Ascending aorta (tissue), 2 donors: ENCODE measurements at places on chromosomes 7 and 10. TPM values are rescaled to one million over a fixed set of nuclear protein-coding genes. Genes with fewer than 3 reads are reported as not detected.

- no peak for DNase-seq
Measured at GRCh38 chr10:92031580-92031979, 108.0 kb downstream of the BTAF1 start.

GRCh38 chr10:44618910-44619309 is 234.0 kb upstream of the CXCL12 start:
- DNase-seq: no peak

DNA sequence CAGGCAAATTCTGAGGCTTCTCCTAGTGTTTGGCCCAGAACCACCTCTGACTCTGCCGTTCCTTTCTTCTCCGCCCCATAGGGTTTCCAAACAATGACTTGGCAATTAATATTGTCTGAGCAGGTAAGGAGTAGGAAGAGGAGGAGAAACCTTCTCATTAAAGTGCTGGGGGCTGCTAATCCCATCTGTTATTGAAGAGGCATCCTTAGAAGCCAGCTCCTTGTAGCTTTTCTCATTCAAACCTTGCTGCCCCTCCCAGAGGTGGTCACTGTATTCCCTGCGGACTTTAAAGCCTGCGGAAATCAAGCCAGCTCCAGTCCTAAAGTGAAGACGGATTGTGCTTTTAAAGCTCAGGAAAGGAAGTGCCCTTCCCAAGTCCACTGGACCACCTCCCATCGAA is 1.4 kb upstream of the NKX1-2 start:
- DNase-seq: no peak

GRCh38 chr7:23205909-23206767 is 24.3 kb downstream of the NUP42 start:
- no peak for DNase-seq

DNA sequence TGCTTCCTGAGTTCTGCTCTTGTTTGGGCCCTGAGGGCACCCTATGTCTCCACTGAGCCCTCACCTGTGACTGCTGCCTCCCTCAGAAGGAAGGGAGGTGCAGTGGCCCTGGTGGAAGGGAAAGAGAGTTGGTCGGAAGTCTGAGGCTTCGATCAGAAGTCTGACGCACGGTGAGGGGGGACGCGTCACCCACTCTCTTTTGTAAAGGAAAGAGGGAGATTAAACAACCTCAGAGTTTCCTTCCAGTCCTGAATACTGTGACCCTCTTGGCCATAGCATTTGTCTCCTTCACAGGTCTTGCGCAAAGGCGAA is 31.4 kb upstream of the TRIM8 start:
- DNase-seq: no peak

DNA sequence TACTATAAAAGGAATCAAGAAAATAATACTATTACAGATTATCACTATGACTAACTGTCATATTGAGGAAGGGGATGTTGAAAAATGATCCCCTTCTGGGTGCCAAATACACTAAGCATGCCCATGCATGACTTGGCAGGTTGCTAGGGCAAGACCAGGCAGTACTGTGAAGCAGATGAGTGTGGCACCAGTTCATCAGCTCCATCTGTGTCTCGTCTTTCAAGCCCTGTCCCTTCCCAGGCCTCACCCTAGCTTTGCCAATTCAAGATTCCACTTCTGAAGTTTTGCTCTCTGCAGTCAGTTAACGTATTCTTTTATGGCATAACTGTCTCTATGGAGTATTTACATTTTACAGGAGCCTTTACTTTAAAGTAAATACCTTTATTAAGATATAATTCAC is 135.6 kb upstream of the HPS1 start:
- no peak for DNase-seq

DNA sequence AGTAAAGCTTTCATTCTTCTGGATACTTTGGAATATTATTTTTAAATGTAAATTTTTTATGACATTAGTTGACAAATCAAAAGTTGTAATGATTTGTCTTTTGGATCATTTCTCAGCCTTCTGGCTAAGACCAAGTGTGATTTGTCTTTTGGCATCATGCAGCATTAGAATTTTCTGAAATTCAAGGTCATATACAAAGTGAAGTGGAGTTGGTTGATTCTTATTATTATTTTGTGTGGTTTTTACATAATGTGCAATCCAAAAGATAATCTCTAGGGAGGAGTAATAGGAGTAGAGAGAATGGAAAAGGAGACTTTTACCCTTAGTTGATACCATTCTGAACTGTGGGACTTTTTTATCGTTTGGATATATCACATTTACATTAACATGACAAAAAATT is 24.2 kb upstream of the SEPTIN7 start:
- no peak for DNase-seq

- no peak for DNase-seq
Measured at GRCh38 chr7:133703547-133703946, 423.6 kb upstream of the LRGUK start.

GRCh38 chr10:3222068-3222467 is 49.5 kb upstream of the PITRM1 start:
- no peak for DNase-seq

DNA sequence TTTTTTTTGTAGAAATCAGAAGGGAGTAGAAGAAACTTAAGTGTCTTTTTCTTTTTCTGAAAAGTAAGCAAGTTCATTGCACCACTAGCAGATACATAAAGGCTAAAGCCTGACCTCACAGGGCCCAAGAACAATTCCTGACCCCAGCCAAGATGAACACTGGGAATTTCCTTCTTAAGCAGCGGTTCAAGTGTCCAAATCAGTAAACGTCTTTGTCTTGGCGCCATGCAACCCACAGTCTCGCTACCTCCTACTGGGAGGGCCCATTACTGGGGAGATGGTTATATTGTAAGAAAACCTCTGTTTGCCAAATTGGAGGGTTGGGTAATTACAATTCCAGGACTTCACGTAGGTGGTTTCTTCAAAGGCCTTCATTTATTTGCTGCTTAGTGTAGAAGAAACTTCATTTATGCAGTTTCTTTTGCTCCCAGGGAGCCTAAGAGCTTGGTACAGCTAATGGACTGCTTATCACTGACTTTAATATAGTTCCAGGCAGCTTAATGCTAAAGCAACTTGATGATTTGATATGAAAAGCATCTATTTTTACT is 58.3 kb upstream of the ADRB1 start:
- DNase-seq: no peak

DNA sequence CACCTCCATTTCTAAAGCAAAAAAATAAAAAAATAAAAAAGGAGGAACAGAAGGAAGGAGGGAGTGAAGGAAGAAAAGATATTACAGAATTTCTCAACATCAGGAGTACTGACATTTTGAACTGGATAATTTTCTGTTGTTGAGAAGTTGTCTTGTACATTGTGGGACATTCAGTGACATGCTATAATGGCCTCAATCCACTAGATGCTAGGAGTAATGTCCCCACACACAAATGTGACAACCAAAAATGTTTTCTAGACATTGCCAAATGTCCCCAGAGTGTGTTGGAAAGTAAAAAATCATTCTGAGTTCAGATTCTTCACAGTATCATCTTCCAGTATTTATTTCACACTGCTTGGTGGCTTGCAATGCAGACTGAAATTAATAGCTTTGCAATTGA is 6.5 kb downstream of the ZNF438 start:
- DNase-seq: no peak

- DNase-seq: no peak
Measured at GRCh38 chr7:109377076-109377884, 807.6 kb downstream of the DNAJB9 start.

DNA sequence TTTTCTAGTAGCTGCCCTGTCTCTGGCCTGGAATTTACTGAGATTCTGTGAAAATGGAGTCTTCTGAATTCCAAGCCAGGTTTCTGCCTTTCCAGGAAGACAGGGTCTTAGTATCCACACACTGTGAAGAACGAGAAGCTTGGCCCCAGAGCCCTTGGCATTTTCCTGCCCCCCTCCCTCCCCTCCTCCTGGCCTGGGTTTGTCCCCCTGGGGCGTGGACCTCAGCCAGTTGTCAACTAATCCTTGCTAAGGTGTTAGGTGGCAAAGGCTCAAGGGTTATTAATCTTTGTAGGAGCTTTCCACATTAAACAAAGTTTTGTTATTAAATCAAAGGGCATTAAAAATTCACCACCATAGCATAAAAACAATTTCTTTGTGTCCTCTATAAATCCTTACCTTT is 329.5 kb downstream of the RNLS start:
- no peak for DNase-seq

DNA sequence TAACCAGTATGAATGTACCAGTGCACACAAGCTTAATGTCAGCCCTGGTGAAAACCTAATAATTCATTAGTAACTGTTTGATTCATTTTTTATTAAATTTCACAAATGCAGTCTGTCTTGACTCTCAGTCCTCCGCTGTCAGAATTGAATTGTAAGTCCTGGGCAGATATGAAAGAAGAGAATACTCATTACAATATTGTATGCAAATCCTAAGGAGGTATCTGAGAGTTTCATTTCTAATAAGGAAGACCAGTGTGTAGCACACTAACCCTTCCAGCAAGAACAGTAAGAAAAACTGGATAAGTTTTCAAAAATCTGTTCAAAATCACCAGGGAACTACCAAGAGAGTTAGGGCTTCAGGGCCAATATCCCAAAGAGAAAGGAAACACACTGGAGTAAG is 652.1 kb downstream of the SUGCT start:
- no peak for DNase-seq

- DNase-seq: no peak
Measured at GRCh38 chr10:5631936-5632335, 34.5 kb downstream of the ASB13 start.

GRCh38 chr10:133388973-133389818 is 4.8 kb upstream of the MTG1 start:
- DNase-seq: no peak

GRCh38 chr7:105112440-105113418 is 98.7 kb downstream of the KMT2E start:
- no peak for DNase-seq

PTPRZ1 gene
- total RNA-seq: 0.64 TPM

STYXL1 gene
- total RNA-seq: 0.96 TPM

KLF14 gene
- total RNA-seq: not detected

SPRN gene
- total RNA-seq: not detected

BTBD16 gene
- total RNA-seq: not detected

GPR158 gene
- total RNA-seq: not detected

HOXA9 gene
- total RNA-seq: not detected

GNAT3 gene
- total RNA-seq: not detected

FAM25A gene
- total RNA-seq: not detected

EGR2 gene
- total RNA-seq: 11.9 TPM

FOXP2 gene
- 11.0 TPM for total RNA-seq

VGF gene
- not detected for total RNA-seq

PLPP4 gene
- total RNA-seq: not detected

IFT22 gene
- 19.8 TPM for total RNA-seq
